ENCODE measurements at places on chromosomes 11 and 22.
A peak's percentile ranks its signal among the peaks of the same experiment; 100 is the strongest.

GRCh38 chr11:2942872-2943710 is 13.9 kb upstream of the PHLDA2 start:
- DNase-seq: no peak

GRCh38 chr11:121589946-121590537 is 137.3 kb upstream of the SORL1-AS1 start:
- DNase-seq: no peak

DNA sequence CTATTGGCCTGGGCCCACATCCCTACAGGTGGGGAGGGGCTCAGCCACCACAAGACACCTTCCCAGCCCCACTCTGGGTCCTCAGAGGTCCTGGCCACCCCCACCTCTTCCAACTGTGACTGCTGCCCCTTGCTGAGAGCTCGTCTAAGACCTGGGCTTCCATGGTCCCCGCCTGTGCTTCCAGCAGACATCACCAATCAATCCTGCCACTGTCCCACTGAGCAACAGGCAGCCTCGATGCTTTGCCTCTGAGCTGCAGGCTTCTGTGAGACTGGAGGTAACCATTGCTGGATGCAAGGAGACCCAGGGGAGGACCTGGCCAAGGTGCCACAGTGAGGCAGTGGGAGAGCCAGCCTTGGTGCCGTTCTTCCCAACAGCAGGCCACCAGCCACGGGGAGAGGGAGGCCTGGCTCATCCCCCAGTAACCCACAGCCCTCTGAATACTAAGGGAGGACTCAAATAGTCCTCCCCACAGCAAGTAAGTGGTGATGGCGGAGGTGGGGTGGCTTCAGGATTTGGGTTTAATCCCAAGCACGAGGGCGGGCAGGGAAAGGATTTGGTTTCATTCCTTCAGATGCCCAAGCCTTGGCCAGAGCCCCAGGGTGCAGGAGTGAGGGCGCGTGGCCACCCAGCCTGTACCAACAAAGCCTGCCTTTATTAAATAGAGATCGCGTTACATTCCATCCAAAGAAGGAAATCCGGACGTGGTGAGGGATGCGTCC is 5.5 kb upstream of the FADS3 start:
- no peak for DNase-seq

- no peak for DNase-seq
These were observed 111.1 kb downstream of the KCNQ1 start for GRCh38 chr11:2555891-2556290.

DNA sequence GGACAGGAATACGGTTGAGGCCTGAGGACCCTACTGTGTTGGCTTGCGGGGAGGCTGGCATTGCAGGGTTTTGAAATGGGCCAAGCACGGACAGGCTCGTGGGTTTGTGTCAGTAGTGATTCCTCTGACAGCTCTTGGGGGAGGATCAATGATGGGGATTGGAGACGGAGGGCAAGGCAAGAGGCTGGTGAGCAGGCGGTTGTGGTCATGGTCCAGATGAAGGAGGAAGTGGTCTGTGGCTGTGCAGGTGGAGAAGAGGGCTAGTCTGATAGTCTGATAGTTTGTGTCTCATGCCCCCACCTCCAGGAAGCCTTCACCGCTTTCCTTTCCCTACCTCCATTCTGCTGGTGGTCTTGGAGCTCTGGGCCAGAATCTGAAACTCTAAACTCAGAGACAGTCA is 3.0 kb downstream of the MAFF start:
- no peak for DNase-seq

GRCh38 chr11:77236901-77237300 is 64.6 kb downstream of the GDPD4 start:
- DNase-seq: no peak

- DNase-seq: no peak
These were observed 3.6 kb upstream of the PHLDA2 start for GRCh38 chr11:2932850-2933251.

GRCh38 chr11:17263769-17264168 is 12.8 kb upstream of the NUCB2 start:
- DNase-seq: no peak

GRCh38 chr11:119842731-119843130 is 113.7 kb upstream of the NECTIN1 start:
- no peak for DNase-seq

- DNase-seq: no peak
These were observed 75.8 kb downstream of the BUD13 start for GRCh38 chr11:116697011-116697410.

GRCh38 chr11:66280428-66280827 is 2.5 kb downstream of the CNIH2 start:
- no peak for DNase-seq

DNA sequence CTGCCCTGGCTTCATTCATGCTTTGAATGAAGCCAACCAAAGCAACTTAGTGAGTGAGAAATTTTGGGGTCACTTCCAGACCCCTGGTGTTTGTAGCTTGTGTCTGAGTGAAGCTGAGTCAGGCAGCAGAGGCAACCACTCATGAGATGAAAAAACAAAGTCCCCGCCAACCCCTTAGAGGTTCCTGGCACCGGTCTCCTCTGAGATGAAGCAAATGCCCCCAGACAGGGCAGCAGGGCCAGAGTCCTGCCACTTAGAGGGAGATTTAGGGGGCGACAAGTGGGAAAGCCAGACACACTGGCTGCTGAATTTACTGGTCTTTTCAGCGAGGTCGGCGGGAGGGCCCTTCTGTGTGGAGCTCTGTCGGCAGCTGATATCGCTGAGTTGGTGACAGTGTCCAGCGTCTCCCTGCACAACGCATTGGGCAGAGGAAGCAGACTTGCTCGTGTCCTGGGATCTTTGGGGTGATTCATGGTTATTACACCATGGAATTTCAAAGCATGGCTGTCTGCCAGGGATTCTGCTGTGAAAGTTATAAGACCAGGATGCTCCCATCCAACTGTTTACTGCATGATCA is 482.6 kb downstream of the MIAT start:
- DNase-seq: no peak

DNA sequence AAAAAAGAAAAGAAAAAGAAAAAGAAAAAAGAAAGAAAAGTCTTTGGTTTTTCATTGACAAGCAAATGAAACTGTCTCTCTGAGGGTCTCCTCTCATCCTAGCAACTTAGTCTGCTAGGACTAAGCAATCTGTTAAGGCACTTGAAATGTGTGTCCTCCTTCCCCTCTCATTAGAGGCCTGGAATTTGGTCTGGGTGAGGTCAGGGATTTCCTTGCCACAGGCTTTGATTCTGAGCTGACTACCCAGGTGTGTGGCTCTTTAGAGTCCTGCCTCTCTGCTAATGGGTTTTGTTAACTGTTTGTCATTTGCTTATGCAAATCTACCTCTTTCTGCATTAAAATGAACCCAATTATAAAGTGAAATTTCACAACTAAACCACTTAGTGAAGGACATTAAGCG is 18.3 kb upstream of the PKNOX2 start:
- no peak for DNase-seq

- DNase-seq: no peak
These were observed 432.1 kb downstream of the BRD1 start for GRCh38 chr22:49395617-49396016.

GRCh38 chr22:38973289-38974169 is 8.6 kb upstream of the APOBEC3B start:
- DNase-seq: peak; percentile 39

DNA sequence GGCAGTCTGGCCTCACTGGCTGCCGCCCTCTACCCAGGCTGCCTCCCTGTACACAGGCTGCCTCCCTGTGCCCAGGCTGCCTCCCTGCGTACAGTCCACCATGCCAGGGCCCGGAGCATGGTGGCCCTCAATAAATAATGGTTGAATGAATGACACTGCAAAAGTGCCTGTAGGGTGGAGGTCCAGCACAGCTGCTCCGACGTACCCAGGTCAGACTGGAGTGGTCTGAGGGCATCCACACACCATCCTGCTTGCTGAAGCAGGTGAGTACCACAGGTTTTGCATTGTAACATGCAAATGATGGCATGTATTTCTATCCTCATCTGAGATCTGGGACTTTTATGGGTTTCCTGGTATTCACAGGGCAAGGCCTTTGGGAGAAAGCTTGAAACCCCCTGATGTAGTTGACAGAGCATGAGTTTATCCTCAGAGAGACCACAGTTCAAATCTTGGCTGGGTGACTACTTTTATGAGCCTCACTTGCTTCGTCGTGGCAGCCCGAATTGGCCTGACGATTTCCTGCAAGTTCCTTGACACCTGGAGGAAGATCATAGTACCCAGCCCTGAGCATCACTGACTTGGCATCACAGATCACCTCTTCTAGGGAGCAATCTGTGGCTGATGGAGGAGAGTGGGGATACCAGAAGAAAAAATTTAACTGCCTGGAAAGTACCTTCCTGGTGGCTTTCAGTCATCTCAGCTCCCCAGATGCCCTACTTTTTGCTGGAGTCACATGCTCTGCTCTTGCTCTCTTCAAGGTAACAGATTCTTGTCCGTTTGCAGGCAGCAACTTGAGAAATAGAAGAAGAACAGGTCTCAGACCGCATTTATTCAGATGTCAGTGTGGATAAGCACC is 16.0 kb upstream of the CYB5R3 start:
- DNase-seq: no peak

DNA sequence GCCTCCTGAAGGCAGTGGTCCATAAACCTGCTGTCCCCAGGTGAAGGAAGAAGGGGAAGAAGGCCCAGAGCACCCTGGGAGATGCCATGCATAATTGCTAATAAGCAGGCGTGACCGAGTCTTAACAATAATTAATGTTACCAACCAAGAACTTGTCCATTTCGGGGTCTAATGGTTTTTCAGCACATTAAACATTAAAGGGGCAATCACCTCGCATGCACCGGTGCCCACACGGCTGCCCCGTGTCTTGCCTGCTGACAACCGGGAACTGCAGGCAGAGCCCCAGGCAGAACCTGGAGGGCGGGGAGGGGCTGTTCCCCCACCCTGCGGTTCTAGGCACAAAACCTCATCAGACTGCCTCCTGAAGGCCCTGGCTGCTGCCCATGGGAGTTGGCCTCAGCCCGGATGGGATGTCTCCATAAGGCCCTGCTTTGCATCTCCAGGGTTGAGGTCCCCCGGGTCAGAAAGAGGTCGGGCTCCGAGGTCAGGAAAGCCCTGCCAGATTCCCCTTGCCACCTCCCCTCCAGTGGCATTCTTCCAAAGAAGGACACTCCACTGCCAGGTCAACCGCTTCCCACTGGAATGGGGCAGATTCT is 169.0 kb downstream of the BUD13 start:
- DNase-seq: no peak

DNA sequence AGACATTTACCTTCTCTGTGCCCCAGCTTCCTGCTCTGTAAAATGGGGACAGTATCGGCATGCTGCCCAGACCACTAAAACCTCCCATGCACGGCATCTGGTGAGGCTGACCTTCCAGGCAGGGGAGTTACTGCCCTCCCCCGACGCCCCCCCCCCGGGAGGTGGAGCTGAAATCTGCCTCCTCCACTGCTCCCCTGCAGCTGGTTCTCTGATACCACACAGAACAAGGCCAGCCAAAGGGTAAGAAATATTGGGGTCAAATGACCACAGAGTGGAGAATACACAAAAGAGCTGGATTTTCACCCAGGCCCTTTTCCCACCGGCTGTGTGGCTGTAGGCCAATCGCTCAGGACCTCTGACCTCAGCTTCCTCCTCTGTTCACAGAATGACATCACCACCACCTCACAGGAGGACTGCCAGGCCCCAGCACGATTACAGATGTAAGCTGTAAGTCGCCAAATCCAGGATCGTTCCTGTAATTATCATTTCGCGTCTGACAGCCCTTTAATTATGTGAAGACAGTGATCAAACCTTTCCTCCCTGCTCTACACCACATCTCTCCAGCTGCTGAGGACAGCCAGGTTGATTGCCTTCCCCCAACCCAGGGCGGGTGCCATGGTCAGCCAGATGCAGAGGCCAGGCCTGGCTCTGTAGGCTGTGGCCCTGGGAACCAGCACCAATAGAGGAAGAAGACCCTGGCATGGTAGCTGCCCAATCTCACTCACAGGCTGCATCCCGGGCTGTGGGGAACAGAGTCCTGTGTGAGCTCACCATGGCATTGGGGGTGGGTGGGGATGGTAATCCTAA is 35.7 kb upstream of the KLHL35 start:
- DNase-seq: no peak

DNA sequence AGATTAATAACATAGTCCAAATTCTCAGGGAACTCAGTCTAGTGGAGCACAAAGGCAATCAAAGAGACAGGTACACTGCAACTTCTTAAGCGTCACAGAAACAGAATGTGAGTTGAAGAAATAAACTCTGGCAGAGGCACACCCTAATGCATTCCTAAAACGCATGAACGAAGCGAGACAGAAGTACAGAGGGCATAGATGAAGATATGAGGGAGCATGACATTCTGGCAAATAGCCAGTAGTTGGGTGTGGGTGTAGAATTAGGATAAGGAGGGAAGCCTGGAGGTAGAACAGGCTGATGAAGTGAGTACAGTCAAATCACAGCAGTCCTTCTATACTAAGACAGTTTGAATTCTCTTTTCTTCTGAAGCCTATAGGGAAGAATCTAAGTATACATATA is 838.7 kb upstream of the API5 start:
- no peak for DNase-seq

Measured in Jurkat, Clone E6-1 (cell line).